ENCODE measurements at places on chromosomes 5 and 9.

GRCh38 chr5:96999856-97000255 lies 64.0 kb downstream of the LNPEP start:
- no peak for DNase-seq

DNA sequence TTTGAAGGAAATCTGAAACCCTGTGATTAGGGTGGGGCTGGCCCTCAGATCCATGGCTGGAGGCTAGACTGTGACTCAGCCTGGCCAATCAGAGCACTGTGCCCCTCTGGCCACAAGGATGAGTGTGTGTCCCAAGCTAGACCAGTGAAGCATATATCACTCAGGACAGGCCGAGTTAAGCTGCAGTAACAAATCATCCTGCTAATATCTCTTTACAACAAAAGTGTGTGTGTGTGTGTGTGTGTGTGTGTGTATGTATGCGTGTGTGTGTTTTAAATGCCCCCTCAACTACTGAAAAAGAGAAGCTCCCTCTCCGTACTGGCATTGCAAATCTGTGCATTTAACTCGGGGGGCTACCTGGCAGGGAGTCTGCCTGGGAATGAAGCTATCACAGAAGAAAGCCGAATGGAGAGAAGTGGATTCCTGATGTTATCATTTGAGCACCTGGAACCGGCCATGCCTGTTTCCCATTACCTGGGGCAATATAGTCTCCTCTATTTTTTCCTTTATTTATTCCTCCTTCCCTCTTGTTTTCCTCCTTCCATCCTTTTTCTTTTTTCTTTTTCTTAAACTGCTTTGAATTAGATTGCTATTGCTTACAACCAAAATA lies 25.6 kb downstream of the STC2 start:
- DNase-seq, result no peak

- no peak for DNase-seq
These were observed 200.3 kb upstream of the EFNA5 start for GRCh38 chr5:107871023-107871422.

DNA sequence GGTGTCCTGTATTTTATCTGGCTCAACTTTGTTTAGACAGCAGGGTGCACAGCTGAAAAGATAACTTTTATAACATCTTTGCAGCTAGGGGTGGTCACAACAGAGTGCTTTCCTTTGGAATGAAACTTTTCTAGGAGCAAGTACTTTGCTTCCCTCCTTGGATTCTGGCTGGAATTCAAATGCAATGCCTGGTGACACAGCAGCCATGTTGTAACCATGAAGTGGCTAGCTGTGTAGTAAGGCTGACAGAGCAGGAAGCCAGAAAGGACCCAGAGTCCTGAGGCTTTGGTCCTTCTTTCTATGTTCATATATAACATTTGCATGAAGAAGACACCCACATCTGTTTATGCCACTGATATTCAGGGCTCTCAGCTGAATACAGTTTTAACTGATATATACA lies 48.1 kb downstream of the TENT4A start:
- no peak for DNase-seq

DNA sequence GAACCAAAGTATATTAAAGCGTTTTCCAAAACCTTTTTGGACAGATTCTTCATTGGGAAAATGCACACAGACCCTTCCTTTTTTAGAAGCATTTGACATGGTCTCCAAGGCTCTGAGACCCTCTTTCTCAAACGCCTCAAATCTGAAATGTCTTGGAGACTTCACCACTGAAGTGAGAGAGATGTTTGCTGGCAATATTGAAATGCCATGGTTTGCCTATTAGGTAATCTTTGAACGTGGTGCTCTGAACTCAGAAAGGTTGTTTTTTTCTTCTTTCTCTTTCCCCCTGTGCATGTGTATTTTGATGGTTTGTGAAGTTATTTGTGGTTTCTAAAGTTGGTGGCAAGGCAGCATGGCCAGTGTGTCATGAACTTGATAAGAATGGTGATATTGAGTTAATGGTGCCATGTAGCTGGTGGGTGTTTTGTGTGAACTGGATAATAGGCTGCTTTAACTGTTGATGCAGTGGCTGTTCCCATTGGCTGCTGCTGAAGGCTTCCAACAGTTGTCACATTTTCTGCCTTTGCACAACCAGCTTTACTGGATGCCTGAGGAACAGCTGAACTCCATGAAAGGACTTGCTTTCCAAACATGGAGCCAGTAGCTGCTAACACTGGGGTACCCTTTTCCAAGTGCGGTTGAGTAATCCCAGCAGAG lies 1.7 kb downstream of the PALM2AKAP2 start:
- no peak for DNase-seq

DNA sequence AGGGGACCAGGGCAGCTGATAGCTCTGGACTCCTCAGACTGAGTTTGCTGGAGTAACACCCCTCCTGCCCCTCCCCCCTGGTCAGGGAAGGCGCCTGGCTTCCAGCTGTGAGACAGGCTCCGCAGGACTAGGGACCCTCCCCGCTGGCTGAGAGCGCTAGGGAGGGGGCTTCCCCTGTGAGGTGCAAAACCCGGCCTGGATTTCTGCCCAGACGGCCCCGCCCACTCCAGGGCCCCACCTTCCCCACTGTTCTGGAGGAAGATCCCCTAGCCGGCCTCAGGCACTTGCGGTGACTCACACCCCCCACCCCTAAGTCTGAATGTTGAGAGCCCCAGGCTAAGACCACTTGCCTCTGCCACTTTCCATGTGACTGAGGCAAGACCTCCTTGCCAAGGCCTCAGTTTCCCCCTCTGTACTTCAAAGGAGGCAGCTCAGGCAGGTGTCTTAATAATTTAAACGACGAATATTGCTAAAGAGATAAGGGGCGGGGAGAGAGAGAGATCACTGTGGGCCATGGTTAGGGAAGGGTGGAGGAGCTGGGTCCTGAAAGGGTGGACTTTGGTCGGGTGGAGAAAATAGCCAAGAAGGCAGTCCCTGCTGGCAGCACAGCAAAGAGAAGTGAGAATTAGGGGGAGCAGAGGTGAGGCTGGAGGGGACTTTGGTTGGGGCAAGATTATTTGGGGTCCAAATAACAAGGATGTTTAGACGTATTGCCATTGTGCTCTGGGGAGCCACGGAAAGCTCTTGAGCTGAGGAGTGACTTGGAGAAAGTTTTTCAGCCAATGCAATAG lies 1.0 kb upstream of the DAB2IP start:
- DNase-seq, result peak; percentile 65

GRCh38 chr5:78972654-78973428 lies 12.3 kb downstream of the ARSB start:
- DNase-seq, result peak; percentile 70

DNA sequence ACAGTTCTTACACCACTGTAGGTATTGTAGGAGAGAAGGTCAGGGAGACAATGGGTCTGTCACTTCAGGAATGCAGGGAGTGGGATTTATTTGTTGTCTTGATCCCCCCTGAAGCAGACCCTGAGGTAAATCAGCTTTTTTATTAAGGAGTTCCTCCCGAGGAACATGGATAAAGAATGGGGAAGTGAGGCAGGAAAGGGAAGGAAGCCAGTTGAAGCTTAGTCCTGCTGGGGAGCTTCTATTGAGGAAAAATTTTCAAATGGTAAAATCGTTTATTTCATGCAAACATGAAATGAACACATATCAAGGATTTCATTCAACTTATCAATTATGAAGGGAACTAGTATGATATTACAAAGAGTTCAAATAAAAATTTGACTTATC lies 318.6 kb upstream of the PIK3R1 start:
- no peak for DNase-seq

GRCh38 chr5:2410451-2410850 lies 341.0 kb downstream of the IRX2 start:
- no peak for DNase-seq

- no peak for DNase-seq
These were observed 15.6 kb upstream of the EPB41L4B start for GRCh38 chr9:109336409-109336808.

DNA sequence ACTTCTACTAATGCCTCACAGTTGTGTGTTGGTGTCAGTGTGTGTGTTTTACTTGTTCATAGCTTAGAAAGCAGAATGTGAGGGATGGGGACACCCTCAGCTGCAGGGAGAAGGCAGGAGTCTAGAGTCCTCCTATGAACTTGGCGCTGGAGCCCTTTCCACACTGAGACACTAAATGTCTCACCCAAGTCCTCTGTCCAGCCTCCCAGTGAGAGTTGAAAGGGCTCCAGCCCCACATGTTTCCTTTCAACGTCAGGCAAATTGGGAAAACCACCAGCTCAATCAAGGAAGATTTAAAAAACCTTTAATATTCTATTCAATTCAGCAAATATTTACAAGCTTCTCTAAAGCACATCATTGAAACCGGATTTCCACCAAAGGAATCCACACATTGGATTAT lies 167.6 kb upstream of the MSX2 start:
- no peak for DNase-seq

- no peak for DNase-seq
These were observed 1921.6 kb upstream of the WWC1 start for GRCh38 chr5:166369807-166370206.

DNA sequence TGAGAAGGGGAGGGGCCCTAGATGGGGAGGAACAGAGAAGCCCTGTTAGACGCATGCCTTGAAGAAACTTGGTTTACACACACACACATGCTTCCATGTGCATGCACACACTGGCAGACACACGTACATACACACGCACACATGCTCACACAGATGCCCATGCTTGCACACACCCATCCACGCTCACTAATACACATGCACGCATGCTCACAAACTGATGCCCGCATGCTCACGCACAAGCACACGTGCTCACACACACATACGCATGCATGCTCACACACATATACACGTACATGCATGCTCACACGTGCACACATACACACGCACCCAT lies 32.1 kb upstream of the EGFL7 start:
- no peak for DNase-seq

DNA sequence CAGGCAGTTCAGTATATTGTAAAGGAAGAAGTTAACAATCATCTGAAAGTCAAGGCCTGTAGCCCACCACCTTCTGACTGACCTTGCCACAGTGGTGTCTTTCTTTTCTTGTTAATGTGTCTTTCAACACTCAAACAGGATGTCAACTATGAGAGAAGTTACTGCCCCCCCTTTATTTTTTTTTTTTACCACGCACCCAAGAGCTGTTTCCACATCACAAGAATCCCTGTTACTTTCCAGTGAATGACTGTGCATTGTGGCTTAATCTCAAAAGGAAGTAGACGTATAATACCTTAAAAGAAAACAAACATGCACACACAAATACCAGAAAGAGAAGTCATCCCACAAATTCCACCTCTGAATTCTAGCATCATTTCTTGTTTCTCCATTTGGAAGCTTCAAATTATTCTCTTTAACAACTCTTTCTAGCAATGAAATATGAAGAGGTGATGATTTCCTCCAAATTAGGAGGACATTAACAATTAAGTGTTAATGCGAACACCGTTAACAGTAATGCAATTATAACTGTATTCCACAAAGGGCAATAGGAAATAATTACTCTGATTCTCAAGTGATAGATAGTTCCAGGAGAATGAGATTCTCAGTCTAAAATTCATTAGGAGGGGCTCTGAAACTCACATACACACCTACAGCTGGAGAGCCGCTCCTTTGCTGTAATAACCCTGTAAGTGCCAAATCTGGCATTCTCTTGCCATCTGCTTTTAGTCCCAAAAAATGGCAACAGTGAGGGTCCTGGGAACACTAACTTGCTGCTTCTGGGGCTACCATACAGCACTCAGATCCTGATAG lies 201.0 kb downstream of the EFNA5 start:
- DNase-seq, result peak; percentile 79

DNA sequence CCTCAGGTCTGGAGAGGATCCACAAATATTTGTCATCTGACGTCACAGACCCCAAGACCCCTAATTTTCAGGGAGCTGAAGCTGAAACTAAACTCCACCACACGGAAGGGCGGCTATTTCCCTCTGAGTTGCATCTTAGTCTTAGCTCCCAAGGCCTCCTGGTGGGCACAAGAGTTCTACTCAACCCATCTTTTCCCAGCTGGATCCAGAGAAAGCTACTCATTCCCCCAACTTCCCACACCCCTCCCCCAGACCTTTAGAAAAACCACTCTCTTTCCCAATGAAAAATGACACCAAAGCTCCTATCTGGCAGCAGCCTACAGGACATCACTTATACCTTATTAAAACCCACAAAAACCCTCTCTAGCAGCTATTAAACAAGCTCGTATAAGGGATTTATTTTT lies 67.1 kb upstream of the SLC1A1 start:
- DNase-seq, result no peak

GRCh38 chr9:92183449-92183848 lies 68.2 kb upstream of the SPTLC1 start:
- no peak for DNase-seq

DNA sequence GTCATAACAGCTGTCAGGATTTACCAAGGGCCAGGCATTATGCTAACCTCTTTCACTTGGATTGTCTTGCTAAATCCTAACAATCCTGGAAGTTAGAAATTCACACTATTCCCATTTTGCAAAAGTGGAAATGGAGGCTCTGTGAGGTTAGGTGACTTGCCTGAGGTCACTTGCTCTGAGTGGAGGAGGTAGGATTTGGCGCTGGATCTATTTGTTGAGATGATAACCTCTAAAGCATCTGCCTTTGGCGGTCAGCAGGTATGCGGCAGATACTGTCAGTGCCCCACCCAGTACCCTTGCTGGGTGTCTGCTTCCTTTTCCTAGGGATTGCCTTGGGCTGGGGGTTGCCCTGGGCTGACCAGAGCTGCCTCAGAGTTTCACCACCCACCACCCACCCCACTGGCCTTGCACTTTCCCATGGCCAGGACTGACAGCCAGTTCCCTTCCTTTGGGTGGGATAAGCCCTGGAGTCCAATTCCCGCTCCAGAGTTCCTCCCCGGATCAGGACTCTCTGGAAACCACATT lies 164.8 kb upstream of the MSX2 start:
- DNase-seq, result no peak

- no peak for DNase-seq
These were observed 16.5 kb upstream of the SPARC start for GRCh38 chr5:151703227-151703626.

DNA sequence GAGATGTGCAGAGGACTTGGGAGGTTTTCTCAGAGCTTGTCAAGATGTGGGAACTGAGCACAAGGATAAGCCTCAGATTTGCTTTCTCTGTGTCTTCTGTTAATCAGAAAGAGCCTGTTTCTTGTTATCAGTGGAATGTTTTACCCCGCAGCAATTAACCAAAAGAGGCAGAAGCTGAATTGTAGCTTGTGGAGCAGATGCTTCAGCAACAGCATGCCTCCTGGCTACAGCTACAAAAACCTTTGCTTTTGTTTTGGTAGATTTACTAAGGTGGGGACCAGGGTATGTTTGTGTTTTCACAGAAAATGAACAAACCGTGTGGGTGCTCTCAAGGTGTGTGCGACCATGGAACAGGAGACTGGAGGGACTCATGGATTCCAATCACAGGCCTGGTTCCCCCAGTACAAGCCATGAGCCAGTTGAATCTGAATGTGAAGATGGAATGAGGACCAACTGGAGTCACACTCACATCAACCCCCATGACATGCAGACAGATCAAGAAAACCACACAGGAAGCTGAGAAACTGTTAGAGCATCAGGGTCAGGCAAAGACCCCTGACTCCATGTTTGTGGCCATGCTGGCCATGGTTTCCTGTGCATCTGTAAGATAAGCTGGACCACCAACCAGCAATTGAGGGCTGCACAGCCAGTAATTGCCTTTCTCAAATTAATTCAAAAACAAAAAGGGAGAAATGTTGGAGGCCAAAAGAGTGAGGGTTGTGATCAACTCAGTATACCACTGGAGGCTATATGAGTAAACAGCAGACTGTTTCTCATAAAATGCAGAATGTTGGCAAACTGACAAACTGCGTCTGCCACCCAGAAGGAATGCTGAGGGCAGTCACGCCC lies 6.9 kb downstream of the UGT3A2 start:
- DNase-seq, result peak; percentile 17

GRCh38 chr5:56829137-56829908 lies 14.0 kb downstream of the MAP3K1 start:
- no peak for DNase-seq

All from brain (organoid and tissue), 16 donors.